ENCODE measurements at places on chromosomes 12 and 14.

DNA sequence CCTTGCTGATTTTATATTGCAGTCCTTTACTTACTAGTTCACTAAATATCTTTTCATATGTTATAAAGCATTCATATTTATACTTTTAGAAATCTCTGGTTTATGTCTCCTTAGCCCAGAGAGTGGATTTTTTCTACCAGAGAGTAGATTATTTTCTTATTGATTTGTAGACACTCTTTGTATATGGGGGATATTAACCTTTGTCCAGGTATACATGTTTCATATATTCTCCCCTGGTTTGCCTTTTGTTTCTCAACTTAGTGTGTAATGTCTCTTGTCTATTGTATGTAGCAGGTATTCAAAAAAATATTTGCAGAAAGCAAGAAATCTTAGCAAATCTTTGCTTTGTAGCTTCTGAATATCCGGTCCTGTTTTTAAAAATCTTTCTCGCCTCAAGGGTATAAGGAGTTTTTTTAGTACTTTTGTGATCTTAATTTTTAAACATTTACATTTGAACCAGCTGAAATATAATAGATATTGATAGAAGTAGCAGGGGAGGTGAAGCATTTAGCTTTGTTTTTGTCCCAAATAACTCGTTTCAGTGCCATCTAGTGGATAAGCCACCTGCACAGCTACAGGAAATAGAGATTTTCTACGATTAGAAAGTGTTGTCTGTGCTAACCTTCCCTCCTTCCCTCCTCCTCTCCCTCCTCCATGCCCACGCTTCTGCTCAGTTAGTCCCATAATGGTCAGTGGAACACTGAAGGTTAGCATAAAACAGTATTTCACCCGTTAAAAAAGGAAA lies 97.0 kb downstream of the PHETA1 start:
- no peak for DNase-seq

DNA sequence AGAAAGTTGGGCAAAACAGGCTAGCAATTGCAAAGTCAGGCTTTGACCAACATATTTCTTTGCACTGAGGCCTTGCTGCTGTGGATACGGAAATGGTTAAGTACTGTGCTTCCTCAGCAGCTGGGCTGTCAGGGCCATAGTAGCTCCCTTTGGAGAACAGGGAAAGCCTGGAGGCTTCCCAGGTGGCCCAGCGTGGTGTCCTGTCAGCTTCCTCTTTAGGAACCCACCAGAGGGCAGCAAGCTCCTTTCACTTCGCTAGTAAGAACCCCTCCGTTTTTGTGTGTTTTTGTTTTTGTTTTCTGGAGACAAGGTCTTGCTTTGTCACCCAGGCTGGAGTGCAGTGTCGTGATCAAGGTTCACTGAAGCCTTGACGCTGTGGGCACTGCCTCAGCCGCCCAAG lies 1.7 kb upstream of the CFAP251 start:
- no peak for DNase-seq

DNA sequence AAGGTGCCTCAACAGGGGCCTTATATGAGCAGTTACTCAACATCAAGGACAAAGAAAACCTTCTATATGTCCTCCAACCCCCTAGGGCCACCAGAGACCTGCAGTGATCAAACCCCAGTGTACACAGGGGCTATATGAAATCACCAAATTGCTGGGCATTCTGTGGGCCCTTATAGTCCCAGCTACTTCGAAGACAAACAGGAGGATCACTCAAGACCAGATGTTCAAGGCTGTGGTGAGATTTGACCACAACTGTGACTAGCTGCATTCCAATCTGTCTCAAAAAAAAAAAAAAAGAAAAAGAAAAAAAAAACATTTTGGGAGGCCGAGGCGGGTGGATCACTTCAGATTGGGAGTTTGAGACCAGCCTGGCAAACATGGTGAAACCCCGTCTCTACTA lies 51.0 kb upstream of the PRB2 start:
- DNase-seq: no peak

DNA sequence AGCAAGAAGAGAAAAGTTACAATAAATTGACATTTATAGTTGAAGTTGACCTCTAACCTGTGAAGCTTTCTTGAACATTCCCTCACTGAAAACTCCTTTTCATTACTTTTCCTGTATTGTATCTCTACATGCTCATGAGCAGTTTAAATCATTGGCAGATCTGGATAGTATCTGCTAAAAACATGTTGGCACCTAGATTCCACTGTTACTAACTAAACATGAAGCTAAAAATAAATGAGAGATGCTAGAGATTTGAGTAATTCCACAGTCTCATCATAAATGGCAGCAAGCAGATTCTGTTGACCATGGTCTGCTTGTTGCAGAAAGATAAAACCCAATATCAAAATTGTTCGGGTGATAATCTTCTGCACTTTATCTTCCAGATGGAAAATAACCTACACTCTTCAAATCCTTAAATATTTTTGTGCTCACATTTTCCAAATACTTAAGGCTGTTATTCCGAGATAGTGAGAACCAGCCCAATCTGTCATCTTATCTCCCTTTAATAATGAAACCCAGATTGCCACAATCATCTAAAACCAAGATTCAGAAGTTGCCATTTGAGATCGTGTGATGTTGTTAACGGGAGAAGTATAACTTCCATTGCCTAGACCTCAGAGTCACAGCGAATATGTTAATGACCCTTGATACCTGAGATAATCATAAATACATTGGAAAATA lies 171.0 kb upstream of the DAAM1 start:
- no peak for DNase-seq

- DNase-seq: no peak
Measured at GRCh38 chr12:92844151-92844763, 84.8 kb downstream of the EEA1 start.

- DNase-seq: no peak
Measured at GRCh38 chr12:112148031-112148513, 22.7 kb downstream of the TRAFD1 start.

DNA sequence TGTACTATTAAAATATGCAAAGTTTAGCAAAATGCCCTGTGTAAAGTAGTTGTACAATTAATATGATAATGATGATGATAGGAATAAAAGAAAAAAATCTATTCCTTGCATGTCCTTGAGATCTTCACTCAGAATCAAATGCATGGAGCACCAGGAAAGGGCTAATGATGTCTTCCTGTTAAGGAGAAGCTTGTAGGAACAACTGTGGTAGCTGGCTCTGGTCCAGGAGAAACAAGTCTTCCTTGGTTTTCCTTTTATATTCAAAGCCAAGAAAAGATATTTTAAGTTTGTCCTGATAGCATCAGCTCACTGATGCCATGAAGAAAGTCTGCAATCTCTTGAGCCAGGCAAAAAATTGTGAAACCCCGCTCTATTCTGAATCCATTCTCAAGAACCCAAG lies 138.9 kb downstream of the PIK3C2G start:
- DNase-seq: no peak

- DNase-seq: no peak
Measured at GRCh38 chr12:47746523-47746922, 12.2 kb downstream of the RAPGEF3 start.

DNA sequence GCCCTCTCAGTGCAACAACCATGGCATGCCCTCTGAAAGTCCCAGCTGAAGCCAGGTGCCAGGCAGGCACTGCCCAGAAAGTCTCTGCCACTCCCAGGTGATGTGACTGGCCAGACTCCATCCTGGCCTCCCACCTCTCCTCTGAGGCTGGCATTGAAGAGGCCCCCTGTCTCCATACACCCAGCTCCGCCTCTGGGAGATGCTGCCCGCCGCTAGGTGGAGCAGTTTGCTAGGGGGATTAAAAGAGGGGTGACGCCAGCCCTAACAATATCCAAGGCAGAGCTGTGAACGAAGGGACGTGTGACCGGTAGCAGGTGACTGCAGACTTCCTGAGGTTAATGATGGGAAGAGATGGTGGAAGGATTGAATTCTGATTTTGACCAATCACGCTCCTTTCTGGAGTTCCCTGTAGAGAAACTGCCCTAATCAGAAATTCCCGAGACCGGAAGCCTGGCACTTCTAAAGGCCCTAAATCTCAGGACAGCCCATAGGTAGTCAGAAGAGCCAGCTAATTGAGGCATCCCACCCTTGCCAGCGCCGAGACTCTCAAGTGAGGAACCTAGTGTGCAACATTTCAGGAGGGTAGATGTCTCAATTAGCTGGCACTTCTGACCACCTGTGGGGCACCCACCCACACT lies 8.3 kb upstream of the PLEK2 start:
- peak; percentile 38 for DNase-seq

- no peak for DNase-seq
Measured at GRCh38 chr12:24595652-24596235, 353.2 kb downstream of the BCAT1 start.

- peak; percentile 54 for DNase-seq
Measured at GRCh38 chr14:55807053-55807880, 227.3 kb downstream of the KTN1 start.

- DNase-seq: peak; percentile 21
Measured at GRCh38 chr14:103188810-103189480, 65.7 kb downstream of the TNFAIP2 start.

- no peak for DNase-seq
Measured at GRCh38 chr12:89733579-89734201, 25.1 kb upstream of the ATP2B1 start.

GRCh38 chr12:74169607-74170006 lies 368.0 kb upstream of the ATXN7L3B start:
- no peak for DNase-seq

DNA sequence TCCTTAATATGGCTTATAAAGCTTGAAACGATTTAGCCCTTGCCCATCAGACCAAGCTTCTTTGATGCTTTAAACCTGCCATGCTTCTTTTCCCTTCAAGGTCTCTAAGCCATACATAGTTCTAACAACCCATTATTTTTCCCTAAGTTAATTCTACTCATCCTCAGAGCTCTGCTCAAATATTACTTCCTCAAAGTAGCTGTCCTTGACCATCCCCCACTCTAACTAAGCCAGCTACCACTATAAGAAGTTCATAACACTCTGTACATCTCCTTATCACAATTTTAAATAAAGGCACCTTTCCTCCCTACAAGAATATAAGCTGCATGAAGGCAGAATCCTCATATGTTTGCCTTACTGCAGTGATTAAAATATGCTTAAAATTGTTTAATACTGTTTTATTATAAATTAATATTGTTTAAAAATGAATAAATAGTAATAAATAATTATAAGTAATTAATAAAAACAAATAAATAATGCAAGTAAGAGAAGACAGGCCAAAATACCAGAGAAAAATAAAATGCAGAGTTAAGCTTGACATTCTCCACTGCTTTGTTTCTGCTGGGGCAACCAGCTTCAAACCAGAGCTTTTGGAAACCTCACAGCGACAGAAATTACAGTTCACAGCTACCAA lies 76.8 kb downstream of the NUMB start:
- no peak for DNase-seq

- no peak for DNase-seq
Measured at GRCh38 chr12:85076688-85077430, 40.7 kb downstream of the LRRIQ1 start.

DNA sequence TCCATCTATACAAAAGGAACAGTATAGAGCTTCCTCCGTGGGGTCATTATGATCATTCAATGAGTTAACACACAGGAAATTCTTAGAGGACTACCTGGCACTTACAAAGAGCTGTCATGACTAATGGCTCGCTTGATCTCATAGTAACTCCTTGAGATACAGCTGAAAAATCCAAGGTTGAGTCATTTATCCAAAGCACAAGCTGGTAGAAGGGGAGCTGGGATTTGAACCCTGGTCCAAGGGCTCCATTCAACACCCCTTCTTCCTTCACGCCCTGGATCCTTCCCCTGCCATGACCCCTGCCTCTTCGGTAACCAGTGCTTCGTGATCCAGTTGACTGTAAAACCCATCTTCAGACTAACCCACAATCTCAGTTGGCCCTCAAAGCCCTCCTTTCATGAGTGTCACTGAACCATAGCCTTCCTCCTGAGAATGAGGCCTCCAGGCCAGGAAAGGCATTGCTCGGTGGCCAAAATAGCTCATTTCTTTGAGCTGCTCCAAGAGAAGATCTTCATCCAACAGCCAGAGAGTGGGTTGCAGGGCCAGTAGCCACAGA lies 7.8 kb downstream of the ZFP36L1 start:
- no peak for DNase-seq

- no peak for DNase-seq
Measured at GRCh38 chr12:102811110-102811737, 105.8 kb downstream of the PAH start.

- DNase-seq: no peak
Measured at GRCh38 chr14:60561845-60562746, 53.1 kb downstream of the SIX6 start.

- no peak for DNase-seq
Measured at GRCh38 chr12:129550353-129550752, 353.5 kb downstream of the TMEM132D start.

DNA sequence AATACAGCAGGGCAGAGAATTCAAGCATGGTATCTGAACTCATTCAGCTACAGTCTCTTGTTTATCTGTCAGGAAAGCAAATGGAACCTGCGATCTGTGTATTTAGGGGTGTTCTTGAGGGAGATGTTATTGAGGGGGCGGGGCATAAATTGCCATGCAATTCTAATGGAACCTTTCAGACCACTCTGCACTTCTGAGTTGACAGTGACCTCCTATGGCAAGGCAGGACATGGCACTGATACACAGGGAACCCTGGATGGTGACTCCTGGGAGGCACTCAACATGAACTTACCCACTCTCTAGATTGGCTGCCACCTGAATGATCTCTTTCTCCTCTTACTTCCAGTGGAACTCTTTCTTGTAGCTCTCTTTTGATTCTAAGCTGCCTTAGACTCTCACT lies 787.3 kb downstream of the VRK1 start:
- no peak for DNase-seq

DNA sequence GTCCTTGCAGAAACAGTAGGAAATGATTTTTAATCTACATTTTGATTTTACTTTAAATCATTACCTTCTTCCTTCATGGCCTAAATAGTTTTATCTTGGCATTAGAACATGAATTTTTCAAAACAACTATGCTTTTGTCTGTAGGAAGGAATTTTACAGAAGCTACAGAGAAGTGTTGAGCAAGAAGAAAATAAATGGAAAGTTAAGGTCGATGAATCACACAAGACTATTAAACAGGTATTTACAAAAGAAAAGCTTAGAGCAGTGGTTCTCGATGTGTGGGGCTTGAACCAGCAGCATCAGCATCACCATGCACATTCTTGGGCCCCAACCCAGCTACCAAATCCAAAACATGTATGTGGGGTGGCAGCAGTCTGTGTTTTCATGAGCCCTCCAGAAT lies 91.6 kb downstream of the KTN1 start:
- DNase-seq: no peak

DNA sequence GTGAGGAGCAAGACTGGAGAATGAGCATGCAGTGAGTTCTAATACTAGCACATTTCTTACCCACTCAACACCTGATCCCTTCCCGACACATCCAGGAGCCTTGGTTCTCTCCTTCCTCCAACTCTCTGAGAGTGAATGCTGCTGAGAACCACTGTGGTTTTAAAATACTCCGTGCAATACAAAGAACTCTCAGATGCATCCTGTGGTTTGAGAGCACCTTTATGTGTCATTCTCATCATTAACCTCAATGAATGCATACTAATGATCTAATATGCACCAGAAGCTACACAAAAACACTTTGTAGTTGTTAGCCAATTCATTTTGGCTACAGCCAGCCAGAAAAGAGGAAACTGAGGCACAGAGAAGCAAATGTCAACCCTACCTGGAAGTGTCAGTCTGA lies 87.6 kb downstream of the GALNT8 start:
- DNase-seq: no peak

All from activated CD8-positive, alpha-beta memory T cell treated with anti-CD3 and anti-CD28 coated beads, Interleukin-2, amount 50 U/mL, for 4 hours (primary cell).